Peyer's patch (tissue), 4 donors: ENCODE measurements at places on chromosomes 2 and 18. TPM values are rescaled to one million over a fixed set of nuclear protein-coding genes. Genes with fewer than 3 reads are reported as not detected.

EVA1A gene
- 2.5 TPM for total RNA-seq

TUBA4B gene
- total RNA-seq: not detected

DNA sequence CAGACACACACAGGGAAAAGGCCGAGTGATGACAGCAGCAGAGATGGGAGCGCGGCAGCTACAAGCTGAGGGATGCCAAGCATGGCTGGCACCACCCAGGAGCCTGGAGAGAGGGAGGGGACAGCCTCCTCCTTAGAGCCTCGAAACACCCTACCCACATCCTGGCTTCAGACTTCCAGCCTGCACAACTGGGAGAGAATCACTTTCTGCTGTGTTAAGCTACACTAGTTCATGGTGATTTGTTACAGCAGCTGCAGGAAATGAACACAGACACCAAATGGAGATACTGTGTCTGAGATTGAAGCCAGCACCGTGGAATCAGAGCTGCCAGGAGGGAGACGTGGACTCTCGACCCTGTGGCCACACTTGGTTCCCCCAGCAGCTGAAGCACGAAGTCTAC, 27.5 kb upstream of the FOSL2 start:
- DNase-seq: no peak

DNA sequence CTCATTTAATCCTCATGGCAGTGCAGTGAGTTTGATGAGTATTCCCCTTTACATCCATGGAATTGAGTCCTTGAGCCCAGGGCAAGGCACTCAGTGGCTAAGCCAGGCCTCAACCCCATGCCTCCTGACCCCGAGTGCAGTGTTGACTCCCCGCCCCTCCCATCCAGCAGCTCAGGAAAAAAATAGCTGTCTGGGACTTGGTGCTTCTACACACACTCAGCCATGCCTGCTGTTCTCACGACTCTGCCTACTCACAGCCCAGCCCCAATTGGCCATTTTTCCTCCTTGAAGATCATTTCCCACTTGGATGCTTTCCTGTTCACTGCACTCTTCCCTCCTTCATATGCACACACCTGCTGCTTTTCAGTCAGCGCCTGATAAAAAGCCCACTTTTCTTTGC, 8.8 kb downstream of the FOSL2 start:
- no peak for DNase-seq

GRCh38 chr18:13530033-13530878, 196.1 kb downstream of the FAM210A start:
- DNase-seq: no peak

- no peak for DNase-seq
These were observed 440.2 kb downstream of the TRIB2 start for GRCh38 chr2:13156916-13157315.

DNA sequence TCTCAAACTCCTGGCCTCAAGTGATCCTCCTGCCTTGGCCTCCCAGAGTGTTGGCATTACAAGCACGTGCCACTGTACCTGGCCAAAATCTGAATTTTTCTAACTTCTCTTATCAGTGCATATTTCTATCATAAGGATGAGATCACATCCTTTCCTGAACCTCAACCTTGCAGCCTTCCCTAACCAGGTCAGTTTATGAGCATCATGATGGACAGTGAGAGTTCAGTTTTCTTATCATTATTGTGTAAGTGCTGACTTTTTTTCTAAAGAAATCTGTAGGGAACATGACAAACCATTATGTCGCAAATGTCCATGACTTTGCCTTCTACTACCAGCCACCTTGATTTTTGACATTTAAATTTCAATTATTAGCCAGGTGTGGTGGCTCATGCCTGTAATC, 31.5 kb downstream of the MRPL33 start:
- DNase-seq: no peak

DNA sequence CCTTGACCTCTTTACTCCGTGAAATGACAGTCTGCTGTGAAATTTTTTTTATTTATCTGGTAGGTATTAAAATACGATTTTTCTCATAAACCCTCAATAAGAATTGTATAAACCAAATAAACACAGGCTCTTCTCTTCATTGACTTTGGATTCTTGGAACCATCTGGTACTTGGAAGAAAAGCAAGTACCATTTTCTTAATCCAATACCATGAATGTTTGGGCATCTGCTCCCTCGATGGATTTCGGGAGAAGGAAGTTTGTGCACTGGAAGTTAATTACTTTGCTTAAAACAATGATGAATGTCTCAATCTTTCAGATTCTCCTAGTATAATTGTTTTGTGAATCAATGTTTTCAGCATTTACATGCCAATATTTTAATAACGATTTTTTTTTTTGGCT, 5.3 kb upstream of the SCG2 start:
- no peak for DNase-seq

- peak; percentile 8 for DNase-seq
These were observed 51.1 kb downstream of the POLR1A start for GRCh38 chr2:86054535-86055082.

LBX2 gene
- total RNA-seq: not detected

DNA sequence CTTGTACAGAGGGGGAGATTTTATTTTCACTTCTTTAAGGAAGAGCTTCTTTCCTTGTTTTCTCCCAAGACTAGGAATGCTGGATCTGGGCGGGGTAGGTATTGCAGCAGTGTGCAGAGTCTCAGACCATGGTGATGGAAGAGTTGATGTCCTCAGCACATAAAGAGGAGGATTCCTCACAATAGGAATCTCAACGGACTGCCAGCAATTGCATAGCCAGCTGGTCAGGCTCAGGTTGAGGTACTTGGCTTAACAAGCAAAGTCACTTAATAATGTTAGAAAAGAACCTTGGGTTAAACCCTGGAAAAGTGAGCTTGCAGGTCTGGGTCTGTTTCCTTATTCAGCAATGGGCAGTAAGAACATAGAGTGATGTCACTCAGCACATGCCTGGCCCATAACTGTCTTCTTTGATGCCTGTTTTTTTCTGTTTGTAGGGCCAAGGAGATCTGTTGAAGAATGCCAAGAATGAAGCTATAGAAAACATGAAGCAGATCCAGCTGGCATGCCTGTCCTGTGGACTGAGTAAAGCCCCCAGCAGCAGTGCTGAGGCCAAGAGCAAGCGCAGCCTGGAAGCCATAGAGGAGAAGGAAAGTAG, 342.1 kb downstream of the PLCL1 start:
- no peak for DNase-seq

DNA sequence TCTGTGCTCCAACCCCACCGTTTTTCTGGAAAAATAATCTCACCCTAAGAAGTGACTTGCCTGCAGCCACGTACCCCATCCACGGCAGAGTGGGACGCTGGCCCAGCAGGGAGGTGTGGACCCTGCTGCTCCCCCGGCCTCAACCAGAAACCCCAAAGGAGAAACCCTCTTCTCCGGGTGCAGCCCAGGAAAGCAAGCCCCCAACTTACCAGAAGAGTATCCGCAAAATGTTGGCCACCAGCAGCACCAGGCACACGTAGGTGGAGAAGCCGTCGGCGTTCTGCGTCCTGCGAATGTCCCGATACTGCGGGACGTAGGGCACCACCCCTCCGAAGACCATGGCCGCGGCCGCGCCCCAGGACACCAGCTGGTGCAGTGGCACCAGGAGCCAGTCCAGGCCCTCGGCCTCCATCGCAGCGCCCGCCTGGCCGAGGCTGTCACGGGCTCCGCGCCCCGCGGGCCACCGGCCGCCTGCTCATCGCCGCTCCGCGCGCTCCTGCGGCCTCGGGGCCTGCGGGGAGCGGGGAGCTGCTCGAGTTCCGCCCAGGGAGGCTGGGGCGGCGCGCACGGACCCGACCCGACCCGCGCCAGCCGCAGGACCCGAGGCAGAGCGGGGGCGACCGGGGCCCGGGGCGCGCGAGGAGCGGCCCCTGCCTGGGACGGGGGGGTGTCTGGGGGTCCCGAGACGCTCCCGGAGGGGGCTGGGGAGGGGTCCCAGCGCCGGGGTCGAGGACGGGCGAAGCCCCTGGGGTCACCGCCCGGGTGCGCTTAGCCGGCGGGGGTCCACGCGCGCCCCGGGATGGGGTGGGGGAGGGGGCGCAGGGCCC, 725 bp downstream of the SLC66A2 start:
- DNase-seq: peak; percentile 53

GRCh38 chr18:22026889-22027288, 142.5 kb upstream of the GATA6 start:
- DNase-seq: no peak

MYO1B gene
- 13.1 TPM for total RNA-seq

DNA sequence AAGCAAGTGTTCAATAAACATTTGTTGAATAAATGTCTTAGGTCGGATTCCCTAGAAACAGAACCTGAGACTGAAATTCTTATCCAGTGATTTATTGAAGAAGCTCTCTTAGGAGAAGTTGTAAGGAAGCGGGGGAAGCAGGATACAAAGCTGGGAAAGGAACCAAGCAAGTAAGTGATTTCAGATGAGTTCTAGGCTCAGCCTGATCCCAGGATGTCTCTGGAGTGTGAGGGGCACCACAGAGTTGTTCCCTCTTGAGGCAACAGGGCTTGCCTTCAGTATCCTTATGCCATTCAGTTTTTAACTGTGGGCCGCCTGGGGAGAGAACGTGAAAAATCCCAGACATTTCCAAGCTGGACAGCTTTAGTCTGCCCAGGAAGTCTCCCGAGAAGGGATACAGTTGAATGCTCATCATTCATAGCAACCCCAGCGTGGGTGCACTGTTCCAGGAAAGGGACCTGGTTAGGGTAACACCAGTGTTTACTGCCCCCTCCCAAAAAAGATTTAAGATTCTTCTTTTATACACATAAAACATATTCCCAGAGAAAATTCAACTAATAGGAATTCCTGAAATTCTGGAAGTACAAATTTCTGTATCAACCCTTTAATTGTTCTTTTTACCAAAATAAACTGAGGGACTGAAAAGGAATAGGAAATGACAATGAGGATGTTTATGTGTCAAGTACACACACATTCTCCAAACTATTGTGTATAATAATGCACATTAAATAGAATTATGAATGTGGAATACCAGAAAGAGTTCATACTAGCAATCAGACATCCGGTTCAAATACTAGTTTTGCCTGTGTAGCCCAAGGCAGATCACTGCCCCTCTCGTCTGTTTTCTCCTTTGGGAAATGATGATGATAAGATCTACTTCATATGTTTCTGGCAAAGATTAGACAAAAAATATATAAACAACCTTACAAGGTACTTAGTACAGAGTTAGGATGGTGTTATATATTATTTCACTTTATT, 592.1 kb upstream of the CDH2 start:
- DNase-seq: no peak

TMEM163 gene
- 1.7 TPM for total RNA-seq

DNA sequence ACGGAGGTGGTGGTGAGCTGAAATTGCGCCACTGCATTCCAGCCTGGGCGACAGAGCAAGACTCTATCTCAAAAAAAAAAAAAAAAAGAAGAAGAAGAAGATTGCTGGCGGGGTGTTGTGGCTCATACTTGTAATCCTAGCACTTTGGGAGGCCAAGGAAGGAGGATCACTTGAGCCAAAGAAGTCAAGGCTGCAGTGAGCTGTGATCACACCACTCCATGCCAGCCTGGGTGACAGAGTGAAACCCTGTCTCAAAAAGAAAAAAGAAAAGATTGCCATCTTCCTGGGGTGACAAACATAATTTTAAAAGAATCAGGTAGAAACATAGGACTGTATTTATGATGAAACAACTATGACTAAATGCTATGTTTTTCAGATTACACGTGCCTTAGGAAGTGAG, 55.1 kb upstream of the EML4 start:
- DNase-seq: no peak

DNA sequence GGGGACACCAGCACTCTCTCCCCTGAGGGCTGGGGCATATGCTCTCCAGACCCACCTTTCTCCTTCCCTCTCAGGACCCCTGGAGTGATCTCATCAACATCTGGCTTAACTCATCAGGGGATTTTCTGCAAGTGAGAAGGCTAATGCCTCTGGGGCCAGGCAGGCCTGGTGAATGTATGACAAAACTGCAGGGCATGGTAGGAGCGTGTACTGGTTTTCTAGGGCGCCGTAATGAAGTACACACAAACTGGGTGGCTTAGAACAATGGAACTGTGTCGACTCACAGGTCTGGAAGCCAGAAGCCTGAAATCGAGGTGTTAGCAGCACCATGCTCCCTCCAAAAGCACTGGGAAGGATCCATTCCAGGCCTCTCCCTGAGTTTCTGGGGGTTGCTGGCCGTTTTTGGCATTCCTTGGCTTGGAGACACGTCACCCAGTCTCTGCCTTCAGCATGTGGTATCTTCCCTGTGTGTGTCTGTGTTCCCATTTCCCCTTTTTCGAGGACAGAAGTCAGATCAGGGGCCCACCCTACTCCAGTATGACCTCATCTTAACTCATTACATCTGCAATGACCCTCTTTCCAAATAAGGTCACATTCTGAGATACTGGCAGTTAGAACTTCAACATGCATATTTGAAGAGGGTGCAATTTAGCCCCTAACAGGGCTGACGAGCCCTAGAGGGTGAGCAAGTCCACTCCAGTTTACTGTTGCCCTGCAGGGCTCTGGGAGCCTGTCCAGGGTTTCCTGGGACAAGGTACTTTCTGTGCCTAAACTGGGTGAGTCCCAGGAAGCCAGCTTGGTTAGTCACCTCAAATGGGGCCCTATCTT, 45.5 kb upstream of the CAB39 start:
- DNase-seq: no peak

DNA sequence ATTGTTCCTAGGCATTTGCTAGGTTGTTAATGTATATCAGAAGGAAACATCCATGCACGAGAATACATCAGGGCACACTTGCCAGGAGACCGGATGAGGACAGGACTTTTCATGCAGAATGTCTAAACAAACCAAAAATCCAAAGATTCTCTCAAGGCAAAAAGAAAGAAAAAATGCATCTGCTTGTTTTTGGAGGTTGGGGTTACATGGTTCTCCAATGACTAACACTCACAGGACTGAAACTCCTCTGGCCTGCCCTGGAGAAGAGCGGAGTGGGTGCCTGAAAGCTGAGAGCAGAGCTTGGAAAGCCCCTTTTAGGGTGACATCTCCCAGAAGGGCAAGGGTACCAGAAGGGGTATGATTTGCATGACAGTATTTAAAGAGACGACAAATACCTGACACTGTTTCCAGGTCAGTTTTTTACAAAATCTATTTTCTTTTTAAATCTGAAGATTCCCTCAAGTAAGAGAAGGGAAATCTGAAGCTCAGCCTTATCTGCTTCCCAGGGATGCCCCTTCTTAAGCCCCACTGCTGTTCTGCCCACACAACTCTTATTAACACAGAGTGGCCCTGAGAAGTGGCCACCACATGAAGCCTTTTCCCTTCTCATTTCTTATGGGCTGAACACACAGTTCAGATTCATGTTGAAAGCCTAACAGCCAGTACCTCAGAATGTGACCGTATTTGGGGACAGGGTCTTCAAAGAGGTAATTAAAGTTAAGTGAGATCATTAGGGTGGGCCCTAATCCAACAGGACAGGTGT, 216.4 kb downstream of the STK39 start:
- DNase-seq: no peak

MTIF2 gene
- 46.2 TPM for total RNA-seq

- no peak for DNase-seq
These were observed 271.0 kb downstream of the TGIF1 start for GRCh38 chr18:3720818-3721545.

DNA sequence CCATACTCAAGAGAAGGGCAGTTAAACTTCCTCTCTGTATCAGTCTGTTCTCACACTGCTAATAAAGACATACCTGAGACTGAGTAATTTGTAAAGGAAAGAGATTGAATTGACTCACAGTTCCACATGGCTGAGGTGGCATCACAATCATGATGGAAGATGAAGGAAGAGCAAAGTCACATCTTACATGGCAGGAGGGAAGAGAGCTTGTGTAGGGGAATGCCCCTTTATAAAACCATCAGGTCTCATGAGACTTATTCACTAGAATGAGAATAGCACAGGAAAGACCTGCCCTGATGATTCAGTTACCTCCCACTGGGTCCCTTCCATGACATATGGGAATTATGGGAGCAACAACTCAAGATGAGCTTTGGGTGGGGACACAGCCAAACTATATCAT, 1.4 kb upstream of the IL36B start:
- no peak for DNase-seq

GRCh38 chr2:1563943-1564891, 151.0 kb downstream of the TPO start:
- no peak for DNase-seq
